ENCODE measurements at places on chromosomes 3 and 15. TPM values are rescaled to one million over a fixed set of nuclear protein-coding genes. Genes with fewer than 3 reads are reported as not detected.

The AKAP13 gene
- total RNA-seq: 2.6 TPM

The EPHB1 gene
- total RNA-seq: not detected

The MEX3B gene
- 12.8 TPM for total RNA-seq

The SLC9A9 gene
- 0.27 TPM for total RNA-seq

The GOLGA8N gene
- total RNA-seq: 0.24 TPM

The HIGD2B gene
- total RNA-seq: 0.22 TPM

The CCNB2 gene
- 90.4 TPM for total RNA-seq

- peaks cover 16% of the 10 kb centered on the region for H3K4me1 ChIP-seq
- no peak for DNase-seq
- peak overlapping the region; percentile 85 for H3K4me3 ChIP-seq
- no peaks in the 10 kb centered on the region for H3K27me3 ChIP-seq
- peak overlapping the region; percentile 90 for H3K27ac ChIP-seq
These were observed 53.1 kb upstream of the ULK4 start for GRCh38 chr3:42014921-42015533.

DNA sequence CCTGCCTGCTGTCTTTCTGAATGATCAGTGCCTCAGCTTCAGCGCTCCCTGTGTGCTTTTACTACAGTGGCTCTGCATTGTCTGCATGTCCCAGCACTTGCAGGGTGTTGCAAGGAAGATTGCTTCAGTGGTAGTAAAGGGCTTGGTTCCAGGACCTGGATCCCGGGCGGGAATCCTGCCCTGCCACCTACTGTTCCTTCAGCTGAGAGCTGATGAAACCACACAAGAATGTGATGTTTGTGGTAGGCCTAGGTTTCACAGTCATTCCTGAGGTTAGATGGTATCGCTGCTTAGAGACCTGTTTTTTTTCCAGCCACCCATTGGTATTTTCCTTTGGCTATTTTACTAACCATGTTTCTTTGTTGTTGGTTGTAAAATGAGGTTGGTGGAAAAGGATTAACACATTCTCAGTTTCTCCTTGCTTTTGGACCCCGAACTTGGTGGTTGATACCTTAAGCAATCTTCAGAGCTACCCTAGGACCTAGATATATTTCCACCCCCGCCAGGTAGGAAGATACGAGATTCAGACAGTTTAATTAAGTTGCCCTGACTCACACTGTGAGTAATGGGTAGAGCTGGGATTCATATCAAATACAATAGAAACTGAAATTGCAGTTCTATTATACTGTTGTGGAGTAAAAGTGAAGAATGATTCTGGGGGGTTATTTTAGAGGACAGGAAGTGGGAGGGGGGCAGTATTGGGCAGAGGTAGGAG lies 11.4 kb downstream of the GPR87 start:
- no peaks in the 10 kb centered on the region for H3K36me3 ChIP-seq
- no peak overlapping the region for H3K4me3 ChIP-seq
- H3K27ac ChIP-seq: no peak overlapping the region
- no peak for DNase-seq
- no peaks in the 10 kb centered on the region for H3K4me1 ChIP-seq

DNA sequence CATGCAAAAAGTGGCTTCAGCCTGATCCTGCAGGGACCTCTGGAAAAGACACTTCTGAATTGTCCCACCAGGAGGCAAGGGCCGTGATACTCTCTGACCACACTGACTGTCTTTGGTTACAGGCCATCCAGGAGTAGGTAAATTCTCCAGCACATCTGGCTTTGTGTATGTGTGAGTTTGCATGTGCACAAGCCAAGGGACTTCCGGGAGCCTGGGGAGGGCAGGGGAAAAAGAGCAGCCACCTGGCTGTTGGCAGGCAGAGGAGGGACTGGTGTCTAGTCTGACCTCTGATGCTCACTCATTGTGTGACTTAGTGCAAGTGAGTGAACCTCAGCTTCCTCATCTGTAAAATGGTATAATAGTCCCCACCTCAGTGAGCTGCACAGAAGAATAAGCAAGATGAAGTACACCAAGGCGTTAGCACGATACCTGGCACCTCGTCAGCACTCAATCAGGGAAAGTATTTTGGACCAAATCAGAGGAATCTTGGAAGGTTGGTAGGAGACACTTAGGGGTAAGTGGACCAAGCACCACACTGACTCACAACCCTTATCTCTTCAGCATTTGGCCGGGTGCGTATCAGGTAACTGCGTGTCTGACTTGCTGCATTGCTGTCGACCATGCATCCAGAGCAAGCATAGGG lies 19.1 kb downstream of the KLHL6 start:
- H3K4me3 ChIP-seq: no peak overlapping the region
- H3K4me1 ChIP-seq: peaks cover 46% of the 10 kb centered on the region
- H3K27ac ChIP-seq: no peak overlapping the region
- DNase-seq: no peak
- H3K36me3 ChIP-seq: no peaks in the 10 kb centered on the region

GRCh38 chr15:50997371-50998051 lies 89.0 kb downstream of the AP4E1 start:
- no peak overlapping the region for H3K27ac ChIP-seq
- no peak overlapping the region for H3K4me3 ChIP-seq
- no peaks in the 10 kb centered on the region for H3K27me3 ChIP-seq
- peaks cover 21% of the 10 kb centered on the region for H3K36me3 ChIP-seq
- no peaks in the 10 kb centered on the region for H3K4me1 ChIP-seq

DNA sequence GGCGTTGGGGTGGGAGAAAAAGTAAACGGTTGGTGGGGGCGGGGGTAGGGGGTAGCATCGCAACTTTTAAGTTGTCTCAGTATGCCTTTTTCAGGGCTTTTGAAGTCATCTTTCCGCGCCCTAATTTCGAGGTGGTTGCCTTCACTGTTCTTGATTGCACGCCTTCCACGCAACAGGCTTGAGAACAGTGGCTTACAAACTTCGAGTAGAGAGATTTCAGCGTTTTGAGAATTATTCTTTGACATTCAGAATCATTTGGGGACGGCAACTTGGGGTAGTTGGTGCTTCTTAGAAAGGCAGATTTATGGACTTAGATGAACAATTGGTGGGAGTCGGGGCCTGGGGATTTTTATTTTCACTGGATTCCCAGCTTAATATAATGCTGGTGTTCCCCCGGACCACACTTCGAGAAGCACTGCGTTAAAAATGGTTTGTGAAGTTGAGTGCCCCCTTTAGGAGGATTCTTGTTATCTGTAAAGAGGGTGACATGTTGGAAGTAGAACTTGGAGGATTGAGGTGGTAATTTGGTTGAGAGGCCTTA lies 880 bp downstream of the PPP4R2 start:
- H3K4me3 ChIP-seq: peak overlapping the region; percentile 85
- peaks cover 16% of the 10 kb centered on the region for H3K4me1 ChIP-seq
- peaks cover 42% of the 10 kb centered on the region for H3K36me3 ChIP-seq
- DNase-seq: no peak
- no peaks in the 10 kb centered on the region for H3K27me3 ChIP-seq
- H3K27ac ChIP-seq: peak overlapping the region; percentile 96

Measured in K562 (cell line).